ENCODE measurements at places on chromosomes 1 and 21. TPM values are rescaled to one million over a fixed set of nuclear protein-coding genes. Genes with fewer than 3 reads are reported as not detected.

ZYG11A gene
- not detected for total RNA-seq

OR2T4 gene
- total RNA-seq = not detected

PGD gene
- 65.3 TPM for total RNA-seq

PODN gene
- total RNA-seq = not detected

PRCC gene
- 39.6 TPM for total RNA-seq

CRNN gene
- total RNA-seq = not detected

MSH4 gene
- total RNA-seq = not detected

G0S2 gene
- 6.9 TPM for total RNA-seq

GSTM2 gene
- total RNA-seq = 6.2 TPM

TSPAN2 gene
- total RNA-seq = not detected

KIF17 gene
- total RNA-seq = not detected

LEPR gene
- total RNA-seq = 1.5 TPM

NTNG1 gene
- not detected for total RNA-seq

S100A3 gene
- total RNA-seq = not detected
